Eye (tissue), 1 donor: ENCODE measurements at places on chromosomes 3 and 15.
A peak's percentile ranks its signal among the peaks of the same experiment; 100 is the strongest.

DNA sequence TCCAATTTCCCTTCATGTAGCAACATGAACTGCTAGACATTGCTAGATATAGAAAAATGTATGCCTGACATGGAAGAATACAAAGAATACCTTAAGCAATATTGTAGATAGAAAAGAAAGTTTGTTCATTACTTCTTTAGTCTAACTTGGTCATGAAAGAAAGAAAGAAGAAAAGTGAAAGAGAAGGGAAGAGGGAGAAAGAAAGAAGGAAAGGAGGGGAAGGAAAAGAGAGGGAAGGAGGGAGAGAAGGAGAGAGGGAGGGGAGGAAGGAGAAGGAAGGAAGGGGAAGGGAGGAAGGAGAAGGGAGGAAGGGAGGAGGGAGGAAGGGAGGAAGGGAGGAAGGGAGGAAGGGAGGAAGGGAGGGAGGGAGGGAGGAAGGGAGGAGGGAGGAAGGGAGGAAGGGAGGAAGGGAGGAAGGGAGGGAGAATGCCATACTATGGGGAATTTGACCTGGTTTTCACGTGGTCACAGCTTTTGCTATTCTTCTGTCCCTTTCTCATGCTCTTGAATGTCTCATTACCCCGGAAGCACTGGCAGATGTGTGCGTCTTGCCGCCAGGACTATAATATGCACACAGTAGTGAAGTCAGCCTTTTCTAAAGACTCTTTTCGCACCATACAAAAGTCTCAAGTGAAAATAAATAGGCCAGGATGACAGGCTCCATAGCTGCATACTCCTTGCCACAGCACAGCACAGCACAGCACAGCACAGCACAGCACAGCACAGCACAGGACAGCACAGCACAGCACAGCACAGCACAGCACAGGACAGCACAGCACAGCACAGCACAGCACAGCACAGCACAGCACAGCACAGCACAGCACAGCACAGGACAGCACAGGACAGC is 78.2 kb downstream of the CHAC1 start:
- no peak for DNase-seq

- no peak for DNase-seq
Measured at GRCh38 chr15:63382966-63383710, 1.5 kb upstream of the CA12 start.

GRCh38 chr3:29067007-29067406 is 213.9 kb upstream of the RBMS3 start:
- DNase-seq: no peak

GRCh38 chr3:172142051-172142863 is 102.9 kb downstream of the FNDC3B start:
- DNase-seq: no peak

DNA sequence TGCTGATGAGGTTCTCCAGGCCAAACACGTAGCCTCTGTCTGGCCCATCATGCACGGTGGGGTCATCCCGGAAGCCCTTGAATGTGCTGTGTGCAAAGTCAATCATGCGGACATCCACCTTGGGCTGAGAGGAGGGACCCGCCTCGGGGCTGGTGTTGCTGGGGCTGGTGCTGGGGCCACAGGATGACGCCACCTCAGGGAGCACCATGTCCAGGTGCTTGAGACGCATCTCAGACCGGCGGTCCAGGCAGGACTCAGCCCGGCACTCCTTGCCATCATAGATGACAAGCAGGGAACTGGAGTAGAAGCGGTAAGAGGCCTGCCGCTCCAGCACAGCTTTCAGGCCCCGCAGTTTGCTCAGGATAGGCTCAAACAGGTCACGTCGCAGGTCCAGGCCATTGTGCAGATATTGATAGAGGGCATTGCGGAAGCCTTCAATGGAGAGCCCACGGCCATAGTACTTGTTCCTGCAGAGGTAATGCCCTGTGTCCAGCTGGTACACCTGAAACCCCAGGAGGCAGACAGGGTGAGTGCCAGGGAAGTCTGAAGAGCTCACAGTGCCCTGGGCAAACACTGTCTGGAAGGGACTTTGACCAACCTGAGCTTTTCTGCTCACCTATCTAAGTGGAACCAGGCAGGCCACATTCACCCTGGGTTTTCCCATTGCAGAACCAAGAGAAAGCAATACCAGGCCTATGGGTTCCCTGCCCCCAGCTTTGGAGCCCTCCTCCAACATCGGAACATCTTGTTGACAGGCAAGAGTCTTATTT is 3.6 kb upstream of the GMPPB start:
- DNase-seq: no peak

DNA sequence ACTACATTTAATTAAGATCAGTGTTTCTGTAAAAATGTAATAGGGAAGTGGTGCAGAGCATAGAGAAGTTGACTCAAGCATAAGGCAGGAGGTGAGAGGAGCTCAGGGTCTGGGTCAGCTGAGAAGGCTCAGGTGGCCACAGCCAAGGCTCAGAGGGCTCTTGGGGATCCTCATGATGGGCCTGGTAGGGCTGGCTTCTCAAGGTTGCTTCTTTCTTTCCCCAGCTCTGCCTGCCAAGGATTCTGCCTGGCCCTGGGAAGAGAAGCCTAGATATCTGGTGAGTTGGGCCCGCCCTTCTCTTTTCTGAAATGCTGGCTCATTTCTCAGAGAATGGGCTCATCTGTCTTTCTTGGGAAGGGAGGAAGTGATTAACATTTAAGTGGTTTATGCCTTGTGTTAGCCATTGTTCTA is 6.5 kb downstream of the ZNF589 start:
- no peak for DNase-seq

DNA sequence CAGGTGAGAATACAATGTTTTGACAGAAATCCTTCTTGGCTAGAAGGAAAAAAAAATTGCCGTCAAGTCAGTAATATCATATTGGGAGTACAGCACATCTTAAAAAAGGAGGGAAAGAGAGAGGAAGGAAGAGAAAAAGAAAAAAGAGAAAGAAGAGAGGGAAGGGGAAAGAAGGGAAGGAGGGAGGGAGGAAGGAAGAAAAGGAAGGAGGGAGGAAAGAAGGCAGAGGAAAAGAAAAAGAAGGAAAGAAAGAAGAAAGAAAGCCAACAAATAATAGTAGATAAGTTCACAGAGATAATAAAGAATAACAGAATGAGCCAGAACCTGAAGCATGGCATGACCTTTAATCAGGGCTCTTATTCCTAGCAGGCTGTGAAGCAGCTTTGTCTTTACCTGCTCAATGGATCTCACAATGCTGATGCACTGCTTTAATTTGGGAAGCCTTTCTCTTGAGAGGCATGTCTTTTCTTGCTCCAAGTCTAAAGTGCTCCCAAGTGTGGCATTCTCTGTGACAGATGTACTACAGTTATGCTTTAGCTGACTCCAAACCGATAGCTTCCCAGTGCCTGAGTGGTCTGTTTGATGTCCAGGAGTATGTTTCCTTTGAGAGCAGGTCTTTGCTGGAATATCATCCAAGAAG is 114.9 kb downstream of the IQCH start:
- no peak for DNase-seq

DNA sequence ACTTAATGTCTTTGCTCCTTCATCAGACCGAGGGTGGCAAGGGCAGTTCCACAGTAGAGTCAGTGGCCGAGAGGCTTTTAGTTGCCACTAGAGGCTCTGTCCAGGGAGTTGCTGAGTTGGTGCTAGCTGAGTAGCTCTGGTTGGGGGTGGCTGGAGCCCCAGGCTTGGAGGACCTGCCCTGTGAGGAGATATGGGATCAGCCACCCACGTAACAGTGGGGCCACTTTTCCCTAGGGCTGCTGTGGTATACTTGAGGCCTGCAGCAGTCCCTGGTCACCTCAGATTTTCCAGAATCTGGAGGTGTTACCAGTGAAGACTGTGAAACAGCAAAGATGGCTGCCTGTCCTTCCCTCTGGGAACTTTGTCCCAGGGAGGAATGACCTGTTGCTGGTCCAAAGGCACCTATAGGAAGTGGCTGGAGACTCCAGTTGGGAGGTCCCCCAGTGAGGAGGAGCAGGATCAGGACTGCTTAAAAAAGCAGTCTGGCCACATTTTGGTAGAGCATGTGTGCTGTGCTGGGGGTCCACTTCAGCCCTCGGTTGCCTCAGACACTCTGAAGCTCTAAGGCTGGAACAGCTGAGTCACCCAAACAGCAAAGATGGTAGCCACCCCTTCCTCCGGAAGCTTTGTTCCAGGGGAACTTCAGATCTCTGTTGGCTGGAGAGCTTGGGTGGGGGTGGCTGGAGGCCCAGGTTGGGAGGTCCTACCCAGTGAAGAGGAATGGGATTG is 72.9 kb downstream of the AKAP13 start:
- DNase-seq: no peak

DNA sequence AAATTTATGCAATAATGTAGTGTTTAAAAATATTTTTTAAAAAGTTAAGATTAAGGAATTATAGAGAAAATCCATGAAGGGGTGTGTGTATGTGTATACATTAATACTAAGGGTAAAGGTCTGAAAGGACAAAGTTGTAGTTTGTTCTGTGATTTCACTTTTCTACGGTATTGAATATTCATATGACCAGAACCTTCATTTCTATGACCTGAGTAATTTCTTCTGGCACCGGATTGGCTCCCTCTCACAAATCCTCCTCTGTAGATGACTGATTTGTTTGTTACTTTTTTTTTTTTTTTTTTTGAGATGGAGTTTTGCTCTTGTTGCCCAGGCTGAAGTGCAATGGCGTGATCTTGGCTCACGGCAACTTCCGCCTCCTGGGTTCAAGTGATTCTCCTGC is 20.9 kb downstream of the GMPS start:
- DNase-seq: no peak

DNA sequence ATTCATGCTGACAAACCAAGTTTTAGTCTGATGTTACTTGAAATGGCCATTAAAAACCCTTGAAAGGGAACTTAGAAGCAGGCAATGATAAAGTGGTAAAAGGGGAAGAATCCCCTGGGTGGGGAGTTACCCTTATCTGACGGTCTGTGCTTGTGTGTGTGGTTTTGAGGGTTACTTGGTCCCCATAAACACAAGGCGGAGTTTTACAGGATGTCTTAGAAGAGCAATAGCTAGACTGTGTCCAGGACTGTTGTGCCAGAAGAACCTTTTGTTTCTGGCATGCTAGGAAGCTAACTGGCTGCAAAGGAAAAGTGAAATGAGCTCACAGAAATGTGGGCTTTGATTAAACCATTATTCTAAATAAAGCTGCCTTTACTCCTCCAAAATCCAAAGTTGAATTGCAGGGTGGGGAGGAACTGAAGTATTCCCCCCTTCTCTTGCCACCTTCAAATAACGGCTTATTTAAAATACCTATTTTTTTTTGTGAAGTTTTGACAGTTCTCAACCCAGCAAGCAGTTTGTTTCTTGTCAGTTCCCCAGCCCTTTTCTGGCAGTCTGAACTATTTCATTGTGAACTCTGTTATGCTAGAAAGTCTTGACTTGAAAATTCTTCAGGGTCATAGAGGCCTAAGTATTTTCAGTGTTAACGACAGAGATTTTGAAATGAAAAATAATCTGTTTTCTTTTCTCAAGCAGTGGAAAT is 443.5 kb downstream of the OTOL1 start:
- DNase-seq: peak; percentile 42

DNA sequence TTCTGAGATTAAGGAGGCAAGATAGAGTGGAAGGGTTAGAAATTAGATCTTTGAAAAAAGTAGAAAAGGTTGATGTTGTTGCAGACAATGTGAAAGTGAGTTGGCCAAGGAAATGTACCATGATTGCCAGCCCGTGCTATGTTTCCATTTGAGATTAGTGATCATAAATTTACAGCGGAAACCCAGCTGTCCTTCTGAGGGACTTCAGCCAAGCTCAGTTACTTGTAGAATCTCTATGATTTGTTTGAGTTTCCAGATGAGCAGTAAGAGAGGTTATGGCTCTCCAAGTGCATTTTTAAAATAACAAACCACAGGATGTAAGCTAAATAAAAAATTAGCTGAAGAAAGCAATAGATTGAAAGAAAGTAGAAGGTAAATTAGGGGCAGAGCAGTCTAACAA is 54.2 kb upstream of the RBMS3 start:
- DNase-seq: no peak

GRCh38 chr3:145145461-145145860 is 1015.5 kb downstream of the PLOD2 start:
- DNase-seq: no peak
